ENCODE measurements at places on chromosomes 7 and 10.

- DNase-seq: no peak
These were observed 67.7 kb upstream of the KMT2E start for GRCh38 chr7:104946338-104946737.

- no peak for DNase-seq
These were observed 2.8 kb downstream of the JAZF1 start for GRCh38 chr7:28177836-28178235.

- no peak for DNase-seq
These were observed 4.1 kb downstream of the FBXO24 start for GRCh38 chr7:100590077-100590737.

DNA sequence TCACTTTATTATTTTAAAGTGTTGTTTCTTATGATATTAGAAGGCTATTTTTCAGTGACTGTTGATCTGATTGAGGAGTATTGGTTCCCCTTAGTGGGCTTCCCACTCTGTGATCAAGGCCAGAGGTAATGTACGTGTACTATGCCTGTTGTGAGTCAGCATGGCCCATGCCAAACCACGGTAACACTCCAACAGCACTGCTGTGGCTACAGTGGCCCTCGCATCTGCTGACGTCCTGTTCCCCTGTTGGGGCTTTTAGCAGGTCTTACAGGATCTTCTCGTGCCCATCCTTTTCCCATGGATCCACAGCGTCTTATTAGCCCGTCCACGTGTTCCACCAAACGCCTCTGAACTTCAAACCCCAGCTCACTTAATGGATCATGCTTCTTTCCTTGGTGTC lies 964.6 kb upstream of the CELF2 start:
- no peak for DNase-seq
